ENCODE measurements at places on chromosomes 6 and 20.

- no peak for DNase-seq
Measured at GRCh38 chr6:1105833-1106400, 206.0 kb upstream of the FOXQ1 start.

GRCh38 chr6:49264909-49265308, 198.1 kb downstream of the MMUT start:
- no peak for DNase-seq

DNA sequence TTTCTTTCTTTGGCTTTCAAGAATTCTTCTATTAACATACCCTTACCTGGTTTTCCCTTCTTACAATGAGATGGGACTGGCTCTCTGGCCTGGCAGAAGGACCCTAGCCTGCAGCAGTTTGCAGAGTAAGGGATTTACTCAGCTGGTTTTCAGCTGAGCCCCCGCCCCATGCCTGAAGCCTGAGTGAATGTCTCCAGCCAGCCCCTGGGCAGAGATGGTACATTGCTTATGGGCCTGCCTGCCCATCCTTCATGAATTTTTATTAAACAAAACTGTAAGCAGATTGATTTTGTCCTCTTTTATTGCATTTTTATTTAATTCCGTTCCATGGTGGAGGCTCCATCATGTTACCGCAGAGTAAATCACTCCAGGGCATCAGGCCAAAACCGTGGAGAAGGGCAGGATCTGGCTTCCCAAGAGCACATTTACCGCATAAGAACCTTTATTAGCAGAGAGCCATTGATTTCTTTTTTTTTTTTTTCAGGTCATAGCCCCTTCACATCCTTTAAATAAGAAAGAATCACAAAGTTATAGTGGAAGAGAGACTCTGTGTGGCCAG, 316.2 kb downstream of the DHX35 start:
- DNase-seq, result no peak

DNA sequence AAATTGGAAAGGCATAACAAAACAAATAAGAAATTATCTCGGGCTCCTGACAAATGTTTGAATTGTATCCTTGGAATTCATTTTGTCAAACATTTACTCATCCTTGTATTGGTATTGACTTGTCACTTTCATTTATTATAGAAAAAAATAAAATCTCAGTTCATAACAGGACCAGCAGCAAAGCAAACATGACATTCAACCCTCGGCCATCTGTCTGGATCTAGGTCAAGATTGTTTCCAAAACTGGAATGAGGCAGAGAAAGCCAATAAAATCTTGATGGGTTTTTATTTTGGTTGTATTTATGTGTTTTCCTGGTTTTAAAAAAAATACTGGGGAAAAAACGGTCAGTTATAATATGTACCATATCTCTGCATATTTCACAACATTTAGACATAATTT, 42.9 kb upstream of the FABP7 start:
- no peak for DNase-seq

DNA sequence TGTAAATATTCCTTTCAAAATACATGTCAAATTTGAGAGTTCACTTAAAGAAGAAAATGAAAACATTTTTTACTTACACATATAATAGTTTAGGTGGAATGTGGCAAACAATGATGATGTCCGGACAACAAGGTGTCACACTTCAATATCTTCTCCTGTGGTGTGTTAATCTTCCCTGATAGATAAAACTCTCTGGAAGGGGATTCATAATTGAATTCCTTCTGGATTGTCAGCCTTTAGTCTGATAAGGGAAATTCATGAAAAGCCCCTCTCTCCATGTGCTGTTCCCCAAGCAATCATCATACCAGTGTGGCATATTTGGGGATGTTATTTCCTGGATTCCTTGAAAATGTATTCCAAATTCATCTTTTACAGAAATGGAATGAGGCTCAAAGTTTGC, 971 bp upstream of the SERINC3 start:
- DNase-seq, result no peak

DNA sequence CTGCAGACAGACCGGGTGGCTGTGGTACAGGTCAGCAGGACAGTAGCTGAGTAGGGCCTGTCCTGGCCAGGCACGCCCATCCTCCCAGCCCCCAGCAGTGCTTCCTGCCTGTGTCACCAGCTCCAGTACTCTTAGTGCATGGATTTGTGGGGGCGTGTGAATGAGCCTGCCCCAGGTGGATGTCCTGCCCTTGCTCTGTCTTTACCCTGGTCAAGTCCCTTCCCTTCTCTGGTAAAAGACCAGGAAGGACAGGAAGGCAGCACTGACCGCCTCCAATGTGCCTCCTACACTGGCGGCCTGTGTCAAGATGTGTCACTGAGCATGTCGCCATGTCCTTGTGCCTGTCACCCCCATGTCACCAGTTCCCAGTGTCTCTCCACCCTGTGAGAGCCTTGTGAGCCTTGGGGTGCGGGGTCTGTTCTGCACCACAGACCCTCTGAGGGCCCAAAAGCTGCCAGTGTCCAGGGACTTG, 11.9 kb downstream of the TEAD3 start:
- DNase-seq, result no peak

GRCh38 chr6:148398678-148399077, 56.0 kb downstream of the SASH1 start:
- DNase-seq, result no peak

DNA sequence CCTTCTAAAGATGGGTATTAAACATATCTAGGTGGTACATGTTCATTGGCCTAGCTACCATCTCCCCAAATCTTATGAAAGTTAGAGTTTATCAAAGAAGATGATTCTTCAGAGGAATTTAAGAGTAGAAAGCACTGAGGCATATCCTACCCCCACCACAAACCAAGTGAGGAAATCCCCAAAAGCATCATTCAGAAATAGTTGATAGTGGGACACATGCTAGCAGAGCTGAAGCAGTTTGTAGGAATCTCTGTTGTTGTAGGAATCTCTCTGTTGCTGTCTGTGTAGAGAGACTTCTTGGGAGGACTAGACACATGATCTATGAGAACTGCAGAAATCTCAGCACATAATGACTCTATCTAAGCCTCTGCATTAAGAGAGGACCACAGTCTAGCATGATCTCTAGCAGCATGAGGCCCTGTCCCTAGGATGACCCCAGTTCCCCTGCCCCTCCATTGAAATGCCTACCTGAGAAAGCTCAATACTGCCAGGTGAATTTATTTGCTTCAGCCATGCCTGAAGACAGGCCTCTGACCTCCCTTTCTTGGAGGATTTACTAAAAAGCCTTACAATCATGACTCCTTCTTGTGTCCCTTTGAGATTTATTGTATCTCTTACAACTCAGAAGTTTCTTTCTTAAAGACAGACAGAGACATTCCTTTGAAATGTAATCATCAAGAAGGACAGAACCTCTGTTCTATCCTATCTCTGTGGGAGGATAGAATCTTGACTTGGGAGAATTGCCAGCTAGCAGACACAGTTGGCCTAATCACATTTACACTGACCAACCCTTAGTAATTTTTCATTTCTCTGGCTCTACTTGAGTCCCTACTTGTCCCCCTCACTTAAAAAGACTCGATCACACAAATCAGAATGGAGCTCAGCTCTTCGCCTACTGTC, 582.4 kb downstream of the PHF3 start:
- no peak for DNase-seq

- no peak for DNase-seq
Measured at GRCh38 chr6:58198301-58198700, 880.9 kb downstream of the PRIM2 start.
